H1 (cell line): ENCODE measurements at places on chromosomes 11 and 22. TPM values are rescaled to one million over a fixed set of nuclear protein-coding genes. Genes with fewer than 3 reads are reported as not detected.

Gene DAGLA
- 6.4 and 6.6 TPM in 2 replicates for total RNA-seq

Gene PLEKHB1
- total RNA-seq = 13.5 and 14.8 TPM in 2 replicates

Gene SLC5A4
- total RNA-seq = not detected in 2 replicates

Gene FAT3
- total RNA-seq = 18.4 and 24.4 TPM in 2 replicates

GRCh38 chr11:67054836-67055523 is 1.7 kb upstream of the RHOD start:
- no peak for DNase-seq

DNA sequence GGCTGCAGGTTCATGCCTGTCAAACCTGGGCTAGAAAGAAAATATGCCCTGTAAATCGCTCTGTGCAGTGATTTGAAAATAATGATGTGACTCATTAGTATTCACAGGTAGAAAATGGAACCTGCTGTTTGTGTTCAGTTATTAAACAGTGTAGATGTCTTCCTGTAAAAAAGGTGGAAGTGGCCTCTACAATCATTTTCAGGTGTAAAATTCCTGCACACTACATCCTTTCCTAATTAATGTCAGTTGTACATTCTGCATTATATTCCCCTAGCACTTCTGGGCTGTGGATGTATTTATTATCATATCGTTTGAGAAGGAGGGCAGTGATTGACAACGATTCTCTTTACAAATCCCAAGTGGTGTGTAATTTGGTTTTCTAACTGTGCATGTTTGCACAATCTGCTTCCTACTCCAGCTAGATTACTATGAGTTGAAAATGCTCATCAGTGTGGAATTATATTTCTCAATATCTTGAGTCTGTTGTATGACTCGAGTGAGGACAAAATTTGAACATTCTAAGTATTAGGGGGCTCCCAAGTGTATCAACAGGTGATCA is 454.0 kb upstream of the DDI1 start:
- DNase-seq = no peak

GRCh38 chr11:127071606-127072005 is 71.0 kb upstream of the KIRREL3 start:
- no peak for DNase-seq

GRCh38 chr11:11390068-11390771 is 37.2 kb upstream of the CSNK2A3 start:
- DNase-seq = no peak

GRCh38 chr11:102794382-102794781 is 3.6 kb downstream of the MMP1 start:
- no peak for DNase-seq

- no peak for DNase-seq
Observed at GRCh38 chr11:119459293-119459976, 36.5 kb upstream of the THY1 start.

GRCh38 chr11:14234446-14234845 is 124.5 kb downstream of the RRAS2 start:
- no peak for DNase-seq

DNA sequence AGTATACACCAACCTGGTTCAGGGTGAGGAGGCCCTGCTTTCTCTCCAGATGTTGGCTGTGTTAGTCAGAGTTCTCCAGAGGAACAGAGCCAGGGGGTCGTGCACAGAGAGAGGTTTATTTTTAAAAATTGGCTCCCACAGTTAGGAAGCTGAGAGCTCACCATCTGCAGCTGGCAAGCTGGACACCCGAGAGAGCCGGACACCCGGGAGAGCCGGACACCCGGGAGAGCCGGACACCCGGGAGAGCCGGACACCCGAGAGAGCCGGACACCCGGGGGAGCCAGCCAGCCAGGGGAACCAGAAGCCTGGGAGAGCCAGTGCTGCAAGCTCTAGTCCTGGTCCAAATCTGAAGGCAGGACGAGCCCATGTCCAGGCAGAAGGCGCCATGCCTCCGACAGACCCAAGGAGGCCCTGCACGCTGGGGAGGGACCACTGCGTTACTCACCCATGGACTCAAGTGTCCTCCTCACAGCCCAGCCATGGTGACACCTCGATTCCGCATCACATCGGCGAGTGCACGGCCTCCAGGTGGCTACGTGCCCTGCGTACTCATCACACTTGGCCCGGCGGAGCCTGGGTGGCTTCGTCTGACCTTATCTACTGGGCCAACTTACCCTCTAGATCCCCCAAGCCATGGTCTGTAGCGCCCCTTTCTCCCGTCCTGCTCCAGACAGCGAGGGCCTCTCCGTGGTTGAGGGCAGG is 99.0 kb downstream of the BRD1 start:
- DNase-seq = no peak

DNA sequence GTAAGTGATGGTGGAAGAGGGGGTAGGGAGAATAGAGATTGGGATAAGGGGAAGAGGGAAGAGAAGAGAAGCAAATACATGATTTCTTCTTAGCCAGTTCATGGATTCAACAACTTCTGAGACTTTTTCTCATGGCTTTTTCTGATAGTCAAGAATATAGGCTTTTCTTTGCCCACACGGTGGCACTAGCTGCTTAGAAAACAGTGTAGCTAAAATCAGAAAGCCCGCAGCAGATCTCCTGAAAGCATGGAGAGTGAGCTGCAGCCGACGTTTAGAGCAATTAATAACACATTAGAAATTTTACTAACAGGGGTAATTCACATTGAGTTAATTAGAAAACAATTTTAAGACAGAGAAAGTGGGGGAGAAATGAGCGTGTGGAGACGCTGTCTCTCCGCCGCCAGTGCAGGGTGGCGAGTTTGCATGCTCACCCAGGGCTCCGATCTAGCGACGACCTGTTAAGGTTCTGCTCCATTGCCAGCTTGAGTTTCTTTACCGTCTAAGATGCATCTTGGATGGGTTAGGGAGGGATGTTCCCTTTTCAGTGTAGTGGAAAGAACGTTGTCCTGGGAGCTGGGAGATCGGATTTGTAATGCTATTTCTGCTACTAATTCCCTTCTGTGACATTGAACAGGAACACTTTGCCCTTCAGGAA is 3.3 kb upstream of the RAG1 start:
- no peak for DNase-seq

- DNase-seq = no peak
Observed at GRCh38 chr11:102117472-102118113, 7.3 kb downstream of the YAP1 start.

GRCh38 chr22:28856095-28856455 is 27.3 kb upstream of the ZNRF3 start:
- DNase-seq = no peak

DNA sequence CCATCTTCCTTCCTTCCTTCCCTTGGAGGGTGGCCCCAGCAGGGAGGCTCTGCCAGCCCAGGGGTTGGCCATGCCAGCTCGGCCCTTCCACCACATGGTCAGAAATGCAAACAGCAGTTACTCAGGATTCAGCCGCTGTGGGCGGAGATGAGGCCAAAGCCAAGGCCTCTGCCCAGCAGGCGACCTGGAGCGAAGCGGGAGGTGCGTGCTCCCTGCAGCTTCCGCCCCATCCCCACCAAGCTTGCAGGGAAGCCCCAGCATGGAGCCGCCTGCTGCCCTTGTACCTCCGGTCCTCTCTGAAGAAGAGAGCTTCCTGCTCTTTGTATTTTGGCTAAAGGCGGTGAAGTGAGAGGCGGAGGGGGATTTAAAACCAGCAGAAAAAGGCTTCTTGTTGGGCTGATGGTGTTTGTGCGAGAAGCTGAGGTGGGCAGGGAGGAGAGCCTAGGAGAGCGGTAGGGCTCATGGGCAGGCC is 50.4 kb downstream of the ANO1 start:
- peak; percentile 21 for DNase-seq

GRCh38 chr22:27064386-27064785 is 407.0 kb downstream of the MIAT start:
- no peak for DNase-seq

DNA sequence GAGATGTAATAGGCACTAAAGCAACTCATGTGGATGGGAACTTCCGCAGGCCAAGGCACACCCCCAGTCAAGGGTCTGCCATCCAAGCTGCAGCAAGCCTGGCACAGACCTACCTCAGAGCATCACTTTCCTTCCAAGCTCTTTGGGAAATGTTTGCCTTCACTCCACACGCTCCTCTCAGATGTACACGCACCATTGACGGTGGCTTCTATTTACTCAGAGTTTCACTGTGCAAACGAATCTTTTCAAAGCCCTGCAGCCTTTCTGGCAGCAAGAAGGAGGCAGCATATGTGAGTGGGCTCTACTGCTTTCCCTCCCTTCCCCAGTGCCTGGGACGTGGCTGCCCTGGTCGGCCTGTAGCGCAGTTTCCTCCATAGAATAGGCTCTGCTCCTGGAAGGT is 60.9 kb upstream of the USP47 start:
- no peak for DNase-seq

GRCh38 chr11:1298695-1299492 is 10.5 kb downstream of the TOLLIP start:
- peak; percentile 38 for DNase-seq

- DNase-seq = peak; percentile 28
Observed at GRCh38 chr11:45791524-45791923, 13.4 kb upstream of the SLC35C1 start.

GRCh38 chr11:22044126-22044525 is 148.8 kb upstream of the ANO5 start:
- DNase-seq = no peak

- DNase-seq = peak; percentile 63
Observed at GRCh38 chr22:46762238-46763050, at the start of gene TBC1D22A. Gene TBC1D22A (plus strand): TSS chr22:46762650. CDS start chr22:46762787, 137 bp downstream.

- DNase-seq = no peak
Observed at GRCh38 chr11:126547161-126547560, 191.7 kb downstream of the ST3GAL4 start.

DNA sequence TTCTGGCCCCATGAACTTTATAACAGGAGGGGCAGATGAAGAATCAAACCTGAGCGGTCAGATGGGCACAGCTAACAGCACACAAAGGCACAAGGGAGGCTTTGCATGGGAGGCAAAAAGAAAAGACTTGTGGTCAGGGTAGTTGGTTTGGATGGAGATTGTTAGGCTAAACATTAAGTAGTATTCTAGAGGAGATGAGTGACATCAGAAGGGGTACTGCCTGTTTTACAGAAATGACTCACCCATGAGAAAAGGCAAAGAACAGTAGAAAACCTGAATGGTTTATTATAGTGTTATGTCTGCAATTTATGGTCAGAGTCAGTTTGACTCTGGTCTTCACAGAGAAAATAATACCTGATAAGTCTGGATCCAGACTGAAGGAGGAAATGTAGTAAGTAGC is 129.8 kb upstream of the KIRREL3 start:
- DNase-seq = no peak

- no peak for DNase-seq
Observed at GRCh38 chr22:49959782-49960158, 802 bp upstream of the PIM3 start.

DNA sequence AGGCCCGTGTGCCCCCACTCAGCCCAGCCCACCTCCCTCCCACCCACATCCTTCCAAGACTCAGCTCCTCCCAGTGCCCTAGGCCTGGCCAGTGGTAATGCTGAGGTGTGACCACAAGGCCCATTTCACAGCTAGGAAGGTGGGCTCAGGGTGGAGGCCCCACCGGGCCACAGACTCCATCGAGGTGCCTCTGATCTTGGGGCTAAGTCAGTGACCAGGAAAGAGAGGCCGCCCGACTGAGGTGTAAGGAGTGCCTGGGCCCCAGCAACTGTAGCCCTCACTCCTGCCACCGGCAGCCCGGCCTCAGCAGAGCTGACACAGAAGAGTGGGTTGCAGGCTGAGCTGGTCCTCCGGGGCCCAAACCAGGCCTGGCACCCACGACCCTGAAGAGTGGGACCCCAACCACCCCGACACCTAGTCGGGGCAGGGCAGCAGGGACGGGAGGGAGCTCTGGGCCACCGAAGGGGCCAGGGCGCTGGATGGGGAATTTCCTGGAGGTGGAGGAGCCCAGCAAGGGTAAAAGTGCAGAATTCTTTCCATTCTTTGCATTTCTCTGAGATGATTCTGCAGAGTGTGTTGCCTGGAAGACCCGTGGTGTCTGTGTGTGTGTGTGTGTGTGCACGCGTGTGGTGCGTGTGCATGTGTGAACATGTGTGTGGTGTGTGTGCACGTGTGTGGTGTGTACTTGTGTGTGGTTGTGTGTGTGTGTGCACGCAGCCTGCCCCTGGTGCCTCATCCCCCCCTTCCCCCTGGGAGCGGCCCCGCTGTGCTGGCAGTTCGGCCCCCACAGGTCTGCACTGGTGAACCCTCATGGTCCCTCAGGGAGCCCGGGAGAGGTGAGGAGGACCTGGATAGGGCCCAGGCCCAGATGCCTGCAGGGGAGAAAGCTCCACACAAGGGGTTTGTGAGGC is 8.3 kb upstream of the PIM3 start:
- DNase-seq = no peak

DNA sequence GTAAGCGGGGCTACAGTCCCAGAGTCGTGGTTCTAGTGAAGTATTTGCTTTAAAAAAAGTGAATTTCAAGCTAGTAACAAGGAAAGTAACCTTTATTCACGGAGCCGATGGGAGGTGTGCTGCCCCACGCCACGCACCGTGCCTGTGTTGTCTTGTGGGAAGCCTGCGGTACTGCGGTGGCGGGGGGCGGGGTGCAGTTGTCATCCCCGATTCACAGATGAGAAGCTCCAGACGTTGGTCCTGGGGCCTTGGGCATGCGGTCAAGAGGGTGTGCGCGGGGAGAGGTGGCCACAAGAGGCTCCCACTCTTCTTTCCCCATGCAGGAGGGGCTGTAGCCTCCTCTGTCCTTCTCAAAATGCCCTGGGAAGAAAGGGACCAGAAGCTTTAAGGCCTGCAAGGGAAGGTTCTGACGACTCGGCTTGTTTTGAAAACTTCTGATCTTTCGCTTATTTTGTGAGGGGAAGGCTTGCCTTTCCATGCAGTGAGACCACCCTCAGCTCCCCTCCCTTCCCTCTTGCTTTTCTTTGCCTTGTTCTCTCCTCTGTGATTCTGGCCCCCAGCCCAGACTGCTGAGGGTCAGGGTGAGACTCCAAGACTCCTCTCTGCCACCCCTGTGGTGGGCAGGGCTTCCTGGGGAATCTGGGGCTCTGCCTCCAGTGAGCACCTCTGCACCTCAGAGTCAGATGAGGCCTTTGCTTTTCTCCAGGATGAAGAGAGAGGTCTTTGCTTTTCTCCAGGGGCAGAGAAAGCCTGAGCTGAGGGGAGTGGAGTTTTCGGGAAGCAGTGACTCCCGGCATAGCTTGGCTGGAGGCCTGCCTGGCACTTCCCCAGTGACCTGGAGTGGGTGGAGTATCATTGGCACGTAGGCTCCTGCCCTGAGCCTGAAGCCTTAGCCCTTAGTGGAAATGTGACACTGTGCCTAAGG is 6.2 kb downstream of the GLB1L3 start:
- no peak for DNase-seq

- no peak for DNase-seq
Observed at GRCh38 chr22:36758792-36759271, 17.1 kb downstream of the IFT27 start.
